ENCODE measurements at places on chromosomes 6 and 20.

DNA sequence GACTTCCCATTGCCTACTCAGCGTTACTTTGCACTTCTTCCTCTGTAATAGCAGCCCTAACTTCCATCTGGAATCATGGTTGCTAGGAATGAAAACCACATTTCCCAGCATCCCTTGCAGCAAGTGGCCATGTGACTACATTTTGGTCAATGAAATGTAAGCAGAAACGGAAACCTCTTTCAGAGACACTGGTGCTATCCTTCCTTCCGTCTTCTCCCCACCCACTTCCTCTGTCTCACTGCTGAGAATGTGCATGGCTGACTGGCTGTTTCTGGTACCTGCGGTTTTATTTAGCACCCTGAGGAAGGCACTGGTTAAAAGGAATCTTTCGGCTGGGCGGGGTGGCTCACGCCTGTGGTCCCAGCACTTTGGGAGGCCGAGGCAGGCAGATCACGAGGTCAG lies 107.4 kb downstream of the SCML4 start:
- peak; percentile 79 for DNase-seq

- no peak for DNase-seq
These were observed 96.6 kb upstream of the AKIRIN2 start for GRCh38 chr6:87798393-87799278.

DNA sequence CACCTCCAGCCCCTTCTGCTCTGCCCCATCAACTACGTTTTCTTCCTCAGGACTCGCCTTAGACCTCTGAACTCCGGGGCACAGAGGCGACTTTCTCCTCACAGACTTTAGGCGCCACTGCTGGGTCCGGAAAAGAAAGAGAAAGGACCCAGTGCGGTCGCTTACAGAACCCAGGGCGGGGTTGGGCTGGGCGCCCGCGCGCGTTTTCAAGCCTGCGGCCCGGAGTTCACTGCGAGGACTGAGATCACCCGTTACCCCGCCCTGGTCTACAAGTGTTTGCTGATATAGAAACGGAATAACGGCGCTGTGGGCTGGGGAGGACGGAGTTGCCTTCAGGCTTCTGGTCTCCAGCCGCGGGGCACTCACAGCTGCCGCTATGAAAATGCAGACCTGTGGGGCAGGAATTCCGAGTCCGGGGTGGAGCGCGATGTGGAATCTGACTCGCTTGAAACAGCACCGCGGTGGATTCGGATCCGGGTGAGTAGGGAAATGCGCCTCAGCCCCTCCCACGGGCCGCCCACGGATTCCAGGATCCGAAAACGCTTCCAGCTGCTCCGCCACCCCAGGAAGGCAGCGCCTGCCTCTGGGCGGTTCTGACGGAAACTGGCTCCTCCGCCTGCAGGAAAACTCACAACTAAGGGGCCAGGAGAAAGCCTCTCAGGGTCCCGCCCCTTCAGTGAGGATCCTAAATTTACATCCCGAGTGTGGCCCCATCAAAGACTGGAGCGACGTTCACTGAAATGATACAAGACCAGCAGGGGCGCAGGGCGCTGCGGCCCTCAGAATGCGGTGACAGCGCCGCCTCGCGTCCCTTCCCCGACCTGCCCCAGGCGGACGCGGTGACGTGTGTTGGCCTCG lies 29.4 kb downstream of the HLA-F start:
- DNase-seq = peak; percentile 89

GRCh38 chr6:116529466-116530290 lies 15.8 kb downstream of the TRAPPC3L start:
- no peak for DNase-seq

GRCh38 chr20:42366626-42367025 lies 748.4 kb upstream of the CHD6 start:
- DNase-seq = no peak
